Activated T-helper 1 cell treated with Interleukin-2 at 50 U/mL for 16 hours (primary cell): ENCODE measurements at places on chromosomes 1 and 21.

DNA sequence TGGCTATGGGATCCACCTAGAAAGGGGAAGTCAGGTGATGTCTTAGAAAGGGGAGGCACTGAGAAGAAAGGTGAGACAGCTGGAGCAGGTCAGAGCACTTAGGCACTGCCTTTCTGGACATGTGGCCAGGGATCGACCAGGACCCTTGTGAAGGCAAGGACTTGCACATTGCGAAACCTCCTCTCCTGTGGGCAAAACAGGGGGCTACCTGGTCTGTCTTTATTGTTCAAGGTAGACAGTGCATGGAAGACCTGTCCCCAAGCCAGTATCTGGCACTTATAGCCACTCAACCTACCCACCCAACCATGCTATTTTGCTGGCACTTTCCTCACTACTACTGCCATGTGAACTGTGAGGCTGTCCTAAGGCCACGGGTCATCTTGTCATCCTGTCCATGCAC, 67.2 kb downstream of the NAV1 start:
- no peak for DNase-seq

DNA sequence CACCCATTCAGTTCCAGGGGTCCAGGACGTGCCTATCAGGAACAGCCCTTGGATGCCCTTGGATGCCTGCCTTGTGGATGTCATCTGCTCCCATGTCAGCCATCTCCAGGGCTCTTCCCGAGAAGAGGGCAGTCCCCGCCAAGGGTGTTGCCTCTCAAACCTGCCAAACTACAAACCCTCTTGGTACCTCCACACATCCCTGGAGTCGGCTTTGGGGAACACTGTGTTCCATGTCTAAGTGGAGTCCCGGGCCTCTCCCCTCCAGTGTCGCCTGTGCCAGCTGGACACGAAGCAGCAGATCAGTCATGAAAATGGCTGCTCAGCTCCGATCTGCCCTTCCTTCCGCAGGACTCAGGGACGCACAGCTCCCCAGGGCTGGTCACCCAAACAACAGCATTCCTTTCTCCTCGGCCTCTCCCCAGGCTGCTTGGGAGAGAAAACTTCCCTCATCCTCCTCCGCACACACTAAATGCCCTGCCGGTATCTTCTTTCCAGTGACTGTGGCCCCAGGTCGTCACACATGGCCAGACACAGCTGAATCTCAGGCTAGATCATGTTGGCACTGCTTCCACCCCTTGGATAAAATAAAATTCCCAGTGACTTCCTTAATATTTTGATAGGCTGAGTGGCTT, 53.4 kb downstream of the GALNT2 start:
- DNase-seq, result no peak

DNA sequence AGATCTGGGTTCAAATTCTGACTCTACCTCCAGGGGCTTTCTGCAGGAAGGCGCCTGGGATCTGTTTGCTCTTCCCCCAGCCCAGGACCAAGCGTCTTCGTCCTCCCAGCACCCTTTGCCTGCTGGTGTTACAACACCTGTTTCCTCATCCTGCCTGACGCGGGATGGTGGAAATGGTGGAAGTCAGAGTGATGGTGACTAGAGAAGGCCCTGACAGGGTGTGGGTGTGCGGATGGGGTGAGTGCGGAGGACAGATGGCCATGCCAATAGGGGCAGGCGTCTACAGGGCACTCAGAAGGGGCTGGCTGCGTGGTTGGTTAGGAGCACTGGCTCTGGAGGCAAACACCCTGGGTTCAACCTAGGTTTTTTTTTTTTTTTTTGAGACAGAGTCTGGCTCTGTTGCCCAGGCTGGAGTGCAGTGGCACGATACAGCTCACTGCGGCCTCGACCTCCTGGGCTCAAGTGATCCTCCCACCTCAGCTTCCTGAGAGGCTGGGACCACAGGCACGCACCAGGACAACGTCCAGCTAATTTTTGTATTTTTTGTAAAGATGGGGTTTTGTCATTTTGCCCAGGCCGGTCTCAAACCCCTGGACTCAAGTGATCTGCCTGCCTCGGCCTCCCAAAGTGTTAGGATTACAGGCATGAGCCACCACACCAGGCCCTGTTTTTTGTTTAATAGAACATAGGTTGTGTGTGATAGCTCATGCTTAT, 1.5 kb downstream of the THEMIS2 start:
- DNase-seq, result no peak

DNA sequence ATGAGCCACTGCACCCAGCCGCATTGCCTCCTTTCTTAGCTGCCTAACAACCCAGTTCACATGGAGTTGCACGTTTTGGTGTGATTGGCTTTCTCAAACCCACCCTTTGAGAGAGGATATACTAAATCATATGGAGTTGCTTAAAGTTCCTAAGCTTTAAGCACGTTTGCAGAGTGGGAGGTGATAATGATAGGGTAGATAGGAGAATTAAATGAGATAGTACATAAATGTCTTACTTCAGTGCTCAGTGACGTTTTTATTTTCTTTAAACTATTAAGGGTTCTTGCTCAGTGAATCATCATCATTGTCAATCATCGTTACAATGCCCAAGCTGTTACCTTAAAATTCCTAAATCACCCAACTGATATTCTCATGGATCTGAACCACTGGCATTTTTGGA, 2.9 kb upstream of the SH3D21 start:
- DNase-seq, result no peak

- DNase-seq, result no peak
These were observed 9.5 kb upstream of the BCAR3 start for GRCh38 chr1:93690921-93691789.

DNA sequence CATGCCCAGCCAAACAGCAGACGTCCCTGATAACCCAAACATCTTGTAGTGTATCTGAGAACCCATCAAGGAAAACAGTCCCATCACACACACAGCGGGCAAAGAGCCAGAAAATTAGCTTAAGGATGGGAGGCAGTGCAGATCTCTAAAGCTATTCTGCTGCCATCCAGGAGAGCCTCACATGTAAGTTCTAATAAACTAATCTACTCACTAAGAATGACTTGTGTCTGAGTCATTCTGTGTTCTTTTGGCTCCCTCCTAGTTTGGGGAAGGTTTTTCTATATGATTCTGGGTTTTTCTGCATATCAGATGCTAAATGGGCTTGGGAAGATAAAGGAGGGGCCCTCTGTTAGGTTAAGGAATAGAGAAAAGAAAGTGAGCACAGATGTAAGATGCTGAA, 162.8 kb downstream of the HUNK start:
- DNase-seq, result no peak

- no peak for DNase-seq
These were observed 33.8 kb upstream of the SLC45A1 start for GRCh38 chr1:8284127-8284526.

- DNase-seq, result no peak
These were observed 59.9 kb downstream of the SYT6 start for GRCh38 chr1:114093624-114094362.

- DNase-seq, result no peak
These were observed 16.9 kb downstream of the NTMT2 start for GRCh38 chr1:170162459-170163246.

GRCh38 chr1:29504709-29505410, 268.5 kb downstream of the PTPRU start:
- no peak for DNase-seq

GRCh38 chr1:64019818-64020217, 183.6 kb upstream of the UBE2U start:
- no peak for DNase-seq

- no peak for DNase-seq
These were observed 64.1 kb upstream of the TMEM51 start for GRCh38 chr1:15089258-15089992.

DNA sequence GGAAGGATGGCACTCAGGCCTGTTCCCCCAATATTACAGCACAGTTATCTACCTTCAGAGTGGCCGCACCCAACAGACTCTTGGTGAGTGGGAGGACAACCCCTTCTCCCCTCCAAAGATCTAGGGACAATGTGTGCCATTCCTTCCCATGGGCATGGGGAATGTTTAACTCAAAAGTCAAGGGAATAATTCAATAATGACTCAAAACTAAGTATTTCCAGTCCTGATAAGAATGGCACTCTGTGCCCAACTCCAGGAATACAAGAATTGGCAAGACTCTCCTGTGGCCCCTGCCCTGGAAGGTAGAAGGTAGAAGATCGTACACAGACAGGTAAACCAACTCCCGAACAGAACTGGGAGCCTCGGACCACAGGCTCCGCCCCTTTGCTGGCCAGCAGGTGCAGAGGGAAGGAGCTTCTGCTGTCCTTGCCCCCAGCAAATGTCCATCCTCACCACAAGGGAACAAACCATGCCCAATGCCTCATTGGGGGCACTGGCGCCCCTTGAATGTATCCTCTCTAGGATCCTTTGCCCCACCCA, 514.0 kb downstream of the NPHP4 start:
- no peak for DNase-seq

DNA sequence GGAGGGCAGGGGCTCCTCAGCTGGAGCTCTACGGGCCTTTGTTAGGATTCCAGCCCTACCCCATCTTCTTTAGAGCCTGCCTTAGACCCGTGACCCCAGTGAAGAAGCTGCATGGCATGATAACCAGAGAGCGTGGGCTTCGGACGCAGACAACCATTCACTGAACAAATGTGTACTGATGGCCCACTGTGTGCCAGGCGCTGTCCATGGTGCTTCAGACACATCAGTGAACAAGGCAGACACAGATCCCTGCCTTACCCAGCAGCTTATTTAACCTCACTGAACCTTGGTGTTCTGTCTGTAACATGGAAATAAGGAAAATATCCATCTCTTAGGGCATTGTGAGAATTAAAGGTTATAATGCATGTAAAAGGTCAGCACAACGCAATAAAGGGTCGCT, 9.5 kb downstream of the CHIT1 start:
- DNase-seq, result no peak

DNA sequence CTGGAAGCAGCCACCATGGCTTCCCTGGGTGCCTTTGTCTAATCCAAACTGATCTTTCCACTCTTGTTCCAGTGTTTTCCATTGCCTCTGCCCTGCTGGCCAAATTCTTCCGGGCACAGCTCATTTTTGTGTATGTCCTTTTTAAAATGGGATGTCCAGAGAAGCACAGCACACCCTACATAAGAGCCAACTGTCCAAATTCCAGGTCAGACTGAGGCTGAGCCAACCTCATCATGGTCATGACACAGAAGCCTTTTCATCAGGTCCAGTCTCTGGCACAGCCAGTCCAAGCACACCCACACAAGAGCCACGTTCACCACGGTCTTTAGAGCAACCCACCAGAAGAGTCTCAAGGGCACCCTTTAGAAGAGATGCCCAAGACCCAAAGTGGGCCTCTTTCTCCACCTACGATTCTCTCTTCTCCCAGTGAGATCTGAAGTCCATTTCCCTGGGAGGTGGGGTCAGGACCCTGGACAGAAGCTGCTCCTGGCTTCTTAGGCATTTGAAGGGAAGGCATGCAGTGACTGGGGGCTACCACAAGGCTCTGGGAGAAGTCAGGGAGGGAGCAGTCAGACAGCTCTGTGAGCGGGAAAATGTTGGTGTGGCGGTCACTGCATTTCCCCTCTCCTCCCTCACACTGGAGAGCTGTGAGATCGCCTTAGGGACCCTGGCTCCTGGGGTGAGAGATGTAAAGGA, 53.2 kb downstream of the SYT2 start:
- no peak for DNase-seq

DNA sequence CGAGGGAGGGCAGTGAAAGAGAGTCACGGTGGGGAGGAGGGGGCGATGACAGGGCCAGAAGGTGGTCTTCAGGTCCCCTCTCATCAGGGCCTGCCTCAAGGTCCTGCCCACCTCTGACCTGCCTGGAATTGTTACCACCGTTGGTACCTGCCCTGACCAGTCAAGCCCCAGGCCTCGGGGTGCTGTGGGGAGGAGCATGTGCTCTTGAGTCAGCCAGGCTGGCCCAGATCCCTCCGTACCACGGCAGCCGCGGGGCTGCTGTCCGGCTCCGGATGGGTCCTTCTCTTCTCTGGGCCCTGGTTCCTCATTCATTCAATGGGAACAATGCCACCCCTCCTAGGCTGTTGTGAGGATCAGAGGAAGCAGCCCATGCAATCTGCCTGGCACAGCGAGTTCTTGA, 22.0 kb downstream of the SERINC2 start:
- no peak for DNase-seq

DNA sequence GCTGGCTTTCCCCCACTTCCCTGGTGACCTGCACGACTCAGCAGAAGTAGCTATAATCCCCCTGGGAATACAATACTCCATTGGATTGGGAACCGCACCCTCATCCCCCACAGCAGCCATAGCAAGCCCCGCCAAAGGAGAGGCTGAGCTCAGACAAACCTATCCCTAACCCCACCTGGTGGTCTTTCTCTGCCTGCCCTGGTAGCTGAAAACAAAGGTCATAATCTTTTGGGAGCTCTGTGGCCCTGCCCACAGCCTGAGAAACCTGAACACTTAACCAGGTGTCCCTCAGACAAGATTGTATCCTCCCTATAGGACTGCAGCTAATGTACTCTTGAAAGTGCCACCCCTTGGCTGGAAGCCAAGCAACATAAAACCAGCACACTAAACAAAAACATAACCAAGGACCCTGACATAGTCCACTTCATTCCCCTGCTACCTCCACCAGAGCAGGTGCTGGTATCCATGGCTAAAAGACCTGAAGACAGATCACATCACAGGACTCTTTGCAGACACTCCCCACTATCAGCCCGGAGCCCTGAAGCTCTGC, 71.6 kb upstream of the RUNX1 start:
- no peak for DNase-seq

DNA sequence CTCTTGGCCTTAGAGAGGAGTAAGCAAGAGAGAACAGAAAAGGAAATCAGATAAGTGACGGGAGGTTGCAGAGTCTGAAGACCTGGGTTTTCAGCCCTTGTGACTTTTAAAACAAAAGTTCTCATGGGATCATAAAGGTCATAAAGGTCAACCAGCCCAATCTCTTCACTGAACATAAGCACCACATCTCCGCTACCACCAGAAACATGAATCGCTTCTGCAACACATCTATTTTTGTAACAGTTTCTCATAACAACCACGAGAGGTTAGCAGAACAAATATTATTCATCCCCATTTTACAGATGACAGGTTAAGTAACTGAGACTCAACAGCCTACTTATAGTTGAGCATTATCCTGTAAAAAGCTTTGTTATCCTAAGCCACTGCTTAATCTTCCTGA, 5.9 kb downstream of the TRAPPC3 start:
- no peak for DNase-seq

- peak; percentile 69 for DNase-seq
These were observed at the start of gene PTPN22 for GRCh38 chr1:113871597-113872113. Gene PTPN22 (minus strand): TSS chr1:113871712.

GRCh38 chr1:164774413-164774812, 215.4 kb downstream of the PBX1 start:
- DNase-seq, result no peak

GRCh38 chr1:44424747-44425146, 19.7 kb downstream of the RNF220 start:
- DNase-seq, result no peak

DNA sequence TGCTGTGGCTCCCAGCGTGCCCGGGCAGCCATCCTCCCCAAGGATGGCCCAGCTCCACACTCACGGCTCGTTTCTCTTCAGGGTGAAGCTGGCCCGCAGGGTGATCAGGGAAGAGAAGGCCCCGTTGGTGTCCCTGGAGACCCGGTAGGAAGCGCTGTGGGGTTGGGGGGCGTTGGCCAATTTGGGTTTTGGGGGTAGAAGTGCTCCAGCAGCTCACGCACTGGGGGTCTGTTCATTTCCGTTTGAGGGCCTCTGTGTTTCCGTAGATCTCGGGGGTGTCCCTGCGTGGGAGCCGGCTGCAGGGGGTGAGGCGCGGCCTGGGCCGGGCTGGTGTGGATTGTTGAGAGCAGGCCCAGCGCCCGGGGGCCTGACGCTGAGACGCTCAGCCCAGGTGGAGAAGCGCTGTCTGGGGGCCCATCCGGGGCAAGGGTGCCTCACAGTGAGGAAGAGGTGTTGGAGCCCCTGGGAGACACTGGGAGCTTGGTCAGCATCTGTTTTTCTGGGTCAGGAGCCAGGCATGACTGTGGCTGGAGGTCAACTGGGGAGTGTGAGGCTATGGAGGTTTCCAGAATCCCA, 12.6 kb downstream of the COL6A1 start:
- no peak for DNase-seq
